ENCODE measurements at places on chromosomes 2 and 18.

DNA sequence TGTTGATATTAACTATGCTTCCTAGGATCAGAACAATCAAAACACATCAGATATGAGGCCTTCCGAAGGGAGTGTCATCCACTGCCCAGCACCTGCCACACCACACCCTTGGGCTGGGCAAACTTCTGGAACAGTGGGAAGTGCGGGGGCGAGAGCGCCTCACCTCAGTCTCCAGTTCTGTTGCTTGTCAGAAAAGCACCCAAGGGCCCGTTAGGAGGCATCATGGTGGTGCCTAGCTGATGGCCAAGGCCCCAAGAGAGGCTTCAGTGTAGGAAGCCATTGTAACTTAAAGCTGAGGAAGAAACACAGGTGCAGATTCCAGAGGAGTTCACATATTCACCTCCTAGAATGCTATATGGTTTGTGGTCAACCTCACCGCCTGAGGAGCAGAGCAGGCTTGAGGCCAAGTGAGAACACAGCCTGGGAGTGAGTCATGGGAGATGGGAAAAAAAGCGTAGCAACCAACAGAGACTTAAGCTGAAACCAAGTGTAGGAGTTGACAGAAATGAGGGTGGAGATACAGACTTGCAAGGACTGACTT, 85.1 kb upstream of the ATL2 start:
- DNase-seq = no peak

DNA sequence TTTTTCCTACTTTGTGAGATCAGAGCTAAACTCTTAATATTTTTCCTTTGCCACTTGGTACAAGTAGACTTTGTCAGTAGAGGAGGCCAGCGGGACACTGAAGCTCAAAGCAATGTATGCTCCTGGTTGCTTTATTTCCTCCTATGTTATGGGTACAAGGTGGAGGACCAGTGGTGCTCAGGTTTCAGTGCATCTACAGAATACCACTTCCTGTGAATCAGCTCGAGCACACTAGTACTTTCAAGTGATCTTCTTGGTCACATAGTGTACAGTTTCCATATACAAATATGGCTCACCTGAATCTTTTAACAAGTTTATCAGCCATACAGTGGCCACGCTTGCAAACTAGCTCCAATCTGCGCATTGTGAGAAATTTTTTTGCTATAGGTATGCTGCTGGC, 1674.8 kb upstream of the TMEFF2 start:
- no peak for DNase-seq

GRCh38 chr18:50473881-50474280, 86.0 kb upstream of the MAPK4 start:
- DNase-seq = no peak

DNA sequence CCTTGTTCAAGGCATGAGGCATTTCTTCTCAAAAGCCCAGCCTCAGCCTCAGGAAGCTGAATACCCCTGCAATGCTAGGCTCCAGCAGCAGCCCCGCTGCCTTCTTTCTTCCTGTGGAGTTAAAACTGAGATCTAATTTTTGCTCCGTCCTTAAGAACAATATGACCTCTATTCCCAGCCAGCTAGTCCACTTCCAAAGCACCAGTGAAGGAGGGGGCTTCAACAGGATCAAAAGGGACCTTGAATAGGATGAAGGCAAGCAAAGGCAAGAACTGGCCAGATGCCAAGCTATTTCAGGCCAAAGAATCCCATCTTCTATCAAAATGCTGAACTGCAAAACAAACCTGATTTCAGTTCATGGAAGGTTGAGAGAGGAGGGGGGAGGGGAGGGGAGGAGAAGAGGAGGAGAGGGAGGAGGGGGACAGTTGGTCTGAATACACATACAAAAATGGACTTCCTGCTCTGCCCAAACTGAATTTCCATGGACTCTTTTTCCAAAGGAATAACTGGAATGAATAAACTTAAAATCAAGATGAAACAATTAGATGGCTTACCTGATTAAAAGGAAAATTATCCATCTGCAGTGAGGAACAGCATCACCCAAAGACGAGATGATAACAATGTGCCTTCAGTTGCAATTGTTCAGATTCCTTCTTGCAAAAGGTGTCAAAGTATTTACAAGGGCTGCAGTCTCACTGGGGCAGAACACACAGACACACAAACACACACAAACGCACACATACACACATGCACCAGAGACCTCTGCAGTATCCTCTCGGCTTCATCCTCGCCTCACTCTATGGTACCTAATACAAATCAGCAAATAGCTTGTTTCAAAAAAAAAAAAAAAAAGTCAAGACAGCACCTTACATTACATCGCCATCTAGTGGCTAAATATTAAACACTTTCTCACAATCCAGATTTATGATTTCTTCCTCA, at the start of gene SCN1A:
SCN1A (minus strand) TSS at position 804 of the 939 bp plus-strand sequence. CDS start 54,399 bp downstream, outside the sequence.
- DNase-seq = no peak

DNA sequence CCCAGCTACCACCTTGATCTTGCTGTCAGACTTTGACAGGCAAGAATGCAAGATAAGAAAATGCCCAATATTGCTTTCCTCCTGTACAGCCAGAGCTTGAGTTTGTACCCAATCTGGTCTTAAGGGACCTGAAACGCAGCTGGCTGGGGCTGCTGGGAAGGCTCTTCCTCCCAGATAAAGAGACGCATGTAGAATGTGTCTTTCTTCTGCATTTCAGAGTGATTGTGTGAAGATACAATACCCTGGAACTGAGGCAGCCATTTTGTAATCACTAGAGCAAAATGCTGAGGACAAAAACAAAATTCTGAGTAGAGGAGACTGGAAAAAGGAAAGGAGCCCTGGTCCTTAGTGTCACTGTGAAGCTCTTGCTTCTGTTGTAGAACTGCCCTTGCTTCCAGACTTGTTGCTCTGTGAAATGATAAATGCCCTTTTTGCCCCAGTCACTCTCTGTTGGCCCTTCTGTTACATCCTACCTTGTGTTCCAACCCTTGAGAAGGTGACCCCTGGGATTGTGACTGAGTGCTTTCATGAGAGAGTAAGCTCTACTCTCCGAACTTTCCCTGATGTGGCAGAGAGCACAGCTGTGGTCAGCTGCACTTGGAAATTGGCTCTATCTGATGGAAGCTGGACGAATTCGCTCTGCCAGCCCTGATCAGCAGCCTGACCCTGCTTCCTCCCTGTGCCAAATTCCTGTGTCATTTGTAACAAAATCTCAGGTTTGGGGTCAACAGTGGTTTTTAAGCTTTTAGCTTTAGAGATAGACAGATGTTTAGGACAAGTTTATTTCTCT, 137.4 kb upstream of the RBMS1 start:
- no peak for DNase-seq

GRCh38 chr18:79608535-79608934, 71.1 kb upstream of the CTDP1 start:
- no peak for DNase-seq

- DNase-seq = peak; percentile 73
Observed at GRCh38 chr2:191675807-191676721, 1.9 kb upstream of the NABP1 start.

DNA sequence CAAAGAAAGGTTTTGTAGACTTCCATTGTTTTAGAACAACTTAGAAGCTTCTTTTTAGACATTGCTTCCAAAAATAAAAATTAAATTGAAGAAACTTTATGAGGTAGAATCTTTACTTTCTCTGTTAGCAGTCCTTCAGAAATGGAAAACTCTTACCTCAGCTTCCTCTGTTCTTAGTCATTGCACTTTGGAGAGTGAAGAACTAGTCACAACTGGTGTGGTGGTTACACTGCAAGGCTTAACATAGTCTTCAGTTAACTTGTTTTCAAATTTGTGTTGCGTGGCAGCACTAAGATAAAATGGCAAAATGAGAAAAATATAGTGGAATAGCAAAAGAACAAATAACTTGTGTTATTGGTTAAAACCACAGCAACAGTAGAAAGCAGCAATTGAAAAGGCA, 332.6 kb downstream of the KIAA1328 start:
- DNase-seq = no peak

DNA sequence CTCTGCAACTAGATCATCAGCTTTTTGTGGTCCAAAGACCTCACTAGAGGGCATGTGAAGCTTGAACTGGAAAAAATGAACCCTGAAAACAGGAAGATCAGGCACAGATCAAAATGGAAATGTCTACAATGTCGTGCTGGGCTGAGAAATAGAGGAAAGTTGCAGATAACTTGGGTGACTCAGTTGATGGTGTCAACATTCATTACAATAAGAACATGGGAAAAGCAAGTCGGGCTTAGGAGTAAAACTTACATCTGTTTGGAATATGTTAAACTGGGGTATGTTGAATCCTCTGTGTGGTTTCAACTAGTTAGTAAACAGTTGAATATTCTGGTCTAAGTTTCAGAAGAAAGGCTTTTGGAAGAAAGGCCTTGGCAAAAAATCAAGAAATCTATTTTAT, 940.4 kb downstream of the ERBB4 start:
- DNase-seq = no peak

- no peak for DNase-seq
Observed at GRCh38 chr2:195586062-195586714, 70.8 kb upstream of the SLC39A10 start.

GRCh38 chr2:230944757-230945372, 19.8 kb upstream of the GPR55 start:
- DNase-seq = no peak

DNA sequence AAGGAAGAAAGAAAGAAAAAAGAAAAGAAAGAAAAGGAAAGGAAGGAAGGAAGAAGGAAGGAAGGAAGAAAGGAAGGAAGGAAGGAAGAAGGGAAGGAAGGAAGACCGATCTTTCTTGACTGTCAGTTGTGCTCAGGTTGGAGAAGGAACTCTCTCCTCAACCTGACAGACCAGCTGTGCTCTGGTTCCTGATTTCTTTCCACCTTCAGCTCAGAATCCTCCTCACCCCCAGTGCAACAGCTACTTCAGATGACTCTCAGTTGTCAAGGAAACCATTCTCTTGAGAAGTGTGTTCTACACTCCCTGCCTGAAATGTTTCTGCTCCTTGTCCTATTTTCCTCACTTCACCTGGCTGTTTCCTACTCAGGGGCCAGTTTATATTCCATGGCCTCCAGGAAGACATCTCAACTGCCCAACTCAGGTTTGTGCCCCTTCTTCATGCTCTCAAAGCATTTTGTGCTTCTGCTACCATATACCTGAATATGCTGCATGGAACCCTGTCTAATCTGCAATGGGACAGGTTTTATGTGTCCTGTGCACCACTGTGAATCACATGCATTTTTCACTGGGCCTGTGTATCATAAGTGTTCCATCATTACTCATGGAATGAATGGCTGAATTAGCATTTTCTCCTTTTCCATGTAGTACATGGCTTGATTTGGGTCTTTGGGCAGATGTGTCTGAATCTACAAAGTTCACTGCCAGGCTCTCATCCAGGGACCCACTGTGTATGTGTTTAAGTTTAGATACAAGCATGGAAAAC, 32.8 kb upstream of the DOCK10 start:
- DNase-seq = no peak

DNA sequence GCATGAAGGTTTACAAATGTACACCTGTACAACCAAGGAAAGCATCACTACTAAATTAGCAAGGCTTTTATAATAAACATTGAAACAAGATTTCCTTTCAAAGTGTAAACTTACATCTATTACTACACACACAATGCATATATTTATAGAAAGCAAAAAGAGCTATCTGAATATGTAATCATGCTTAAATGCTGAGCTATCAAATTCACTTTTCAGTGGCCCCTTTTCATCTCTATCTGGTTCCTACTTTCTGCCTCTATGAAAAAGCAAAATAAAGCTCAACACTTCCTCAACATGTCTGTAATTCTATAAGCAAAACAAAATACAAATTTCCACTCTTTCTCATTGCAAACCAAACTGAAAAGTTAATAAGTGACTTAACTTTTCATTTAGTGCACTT, 25.5 kb upstream of the SDC1 start:
- no peak for DNase-seq

GRCh38 chr2:157932480-157933159, 56.5 kb upstream of the ACVR1 start:
- no peak for DNase-seq

DNA sequence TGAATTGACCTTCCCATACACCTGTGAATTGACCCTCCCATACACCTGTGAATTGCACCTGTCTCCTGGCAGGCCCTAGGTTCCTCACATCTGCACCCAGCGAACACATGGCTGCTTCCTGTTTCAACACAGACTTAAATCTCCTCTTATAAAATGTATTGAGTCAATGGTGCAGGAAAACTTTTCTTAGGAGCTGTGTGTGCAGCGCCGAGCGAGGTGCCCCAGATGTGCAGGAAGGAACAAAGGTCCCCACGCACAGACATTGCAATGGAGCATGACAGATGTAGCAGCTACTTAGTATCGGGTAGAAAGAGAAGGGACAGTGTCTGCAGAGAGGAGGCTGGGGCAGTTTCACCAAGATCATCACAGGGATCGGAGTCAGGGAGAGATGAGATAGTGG, 85.5 kb upstream of the PXDN start:
- DNase-seq = no peak

DNA sequence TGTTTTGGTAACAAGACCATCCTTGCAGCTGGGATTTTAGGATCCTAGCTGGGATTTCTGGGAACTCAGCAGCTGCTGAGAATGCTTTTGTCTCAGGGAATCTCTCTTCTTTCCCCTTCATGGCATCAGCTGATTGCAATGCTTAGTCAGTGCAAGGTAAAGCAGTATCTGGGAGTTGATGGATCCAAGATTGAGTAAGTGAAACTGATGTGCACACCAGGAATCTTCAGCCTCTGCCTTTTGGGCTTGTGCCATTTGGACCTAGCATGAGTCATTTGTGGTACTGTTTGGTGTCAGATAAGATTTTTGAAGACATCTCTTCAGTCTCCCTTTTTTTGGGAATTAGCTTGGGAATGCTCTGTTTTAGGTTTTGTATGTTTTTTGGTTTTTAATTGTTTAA, 363.3 kb upstream of the TFPI start:
- DNase-seq = no peak

DNA sequence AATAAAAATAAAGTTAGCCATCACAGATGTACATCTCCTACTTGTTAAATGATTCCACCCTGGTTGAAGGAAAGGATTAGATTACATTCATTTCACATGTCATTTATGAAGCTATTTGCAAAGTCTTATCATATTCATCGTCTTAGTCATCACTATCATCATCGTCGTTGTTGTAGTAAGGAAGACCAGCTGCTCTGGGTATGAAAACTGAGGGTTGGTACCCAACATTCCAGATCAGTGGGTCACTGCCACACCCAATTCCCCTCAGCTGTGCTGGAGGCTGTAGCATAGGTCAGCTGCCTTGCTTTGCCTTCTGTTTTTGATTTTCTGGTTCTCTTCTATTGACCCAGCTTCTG, 20.9 kb upstream of the CCBE1 start:
- DNase-seq = no peak

DNA sequence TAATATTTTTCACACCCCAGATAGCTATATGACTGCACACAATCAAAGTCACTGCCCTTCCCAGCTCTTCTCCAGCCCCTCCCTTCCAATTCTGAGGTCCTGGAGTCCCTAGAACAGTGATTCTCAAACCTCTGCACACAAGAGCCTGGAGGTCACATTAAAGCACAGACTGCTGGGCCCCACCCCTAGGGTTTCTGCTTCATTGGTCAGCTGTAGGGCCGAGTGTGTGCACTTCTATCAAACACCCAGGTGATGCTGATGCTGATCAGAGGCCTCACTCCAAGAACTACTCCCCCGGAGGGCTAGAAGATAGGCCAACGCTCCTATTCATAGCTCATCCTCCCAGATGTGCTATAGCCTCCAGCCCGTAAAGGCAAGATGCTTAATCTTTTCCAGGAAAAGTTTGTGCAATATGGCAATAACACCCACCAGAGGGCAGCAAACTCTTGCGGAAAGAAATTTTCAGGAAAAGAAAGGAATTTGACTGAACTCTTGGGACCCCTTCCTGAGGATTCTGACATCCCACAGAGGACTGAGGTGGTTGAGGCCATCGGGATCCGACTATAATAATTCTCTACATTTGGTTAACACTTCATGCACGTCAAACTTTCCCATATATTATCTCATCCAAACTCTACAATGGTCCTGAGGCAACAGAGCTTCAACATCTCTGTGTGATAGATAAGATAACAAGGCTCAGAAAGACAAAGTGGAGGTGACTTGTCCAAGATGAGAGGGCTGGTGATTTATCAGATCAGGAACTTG, 194.2 kb upstream of the PKDCC start:
- DNase-seq = no peak

Measured in stimulated activated naive B cell treated with anti-CD40 and anti-IgM and Interleukin-4, amounts not matched to agents 10 μg/mL and 1 μg/mL and 100 μg/mL, for 72 hours (primary cell).